ENCODE measurements at places on chromosomes 2 and 18.
A peak's percentile ranks its signal among the peaks of the same experiment; 100 is the strongest.

GRCh38 chr2:96940980-96941775 lies 45.2 kb downstream of the FAM178B start:
- DNase-seq, result no peak

GRCh38 chr2:13480057-13480456 lies 763.3 kb downstream of the TRIB2 start:
- no peak for DNase-seq

GRCh38 chr2:53859206-53860181 lies at the start of gene GPR75:
TSS of gene GPR75 (minus strand) at chr2:53859967. CDS start at chr2:53854756, 5,211 bp downstream.
- no peak for DNase-seq

- no peak for DNase-seq
Measured at GRCh38 chr18:40375837-40376236, 1579.2 kb upstream of the PIK3C3 start.

- no peak for DNase-seq
Measured at GRCh38 chr2:195252018-195252417, 405.0 kb upstream of the SLC39A10 start.

- DNase-seq, result no peak
Measured at GRCh38 chr2:104654811-104655210, 199.1 kb upstream of the POU3F3 start.

DNA sequence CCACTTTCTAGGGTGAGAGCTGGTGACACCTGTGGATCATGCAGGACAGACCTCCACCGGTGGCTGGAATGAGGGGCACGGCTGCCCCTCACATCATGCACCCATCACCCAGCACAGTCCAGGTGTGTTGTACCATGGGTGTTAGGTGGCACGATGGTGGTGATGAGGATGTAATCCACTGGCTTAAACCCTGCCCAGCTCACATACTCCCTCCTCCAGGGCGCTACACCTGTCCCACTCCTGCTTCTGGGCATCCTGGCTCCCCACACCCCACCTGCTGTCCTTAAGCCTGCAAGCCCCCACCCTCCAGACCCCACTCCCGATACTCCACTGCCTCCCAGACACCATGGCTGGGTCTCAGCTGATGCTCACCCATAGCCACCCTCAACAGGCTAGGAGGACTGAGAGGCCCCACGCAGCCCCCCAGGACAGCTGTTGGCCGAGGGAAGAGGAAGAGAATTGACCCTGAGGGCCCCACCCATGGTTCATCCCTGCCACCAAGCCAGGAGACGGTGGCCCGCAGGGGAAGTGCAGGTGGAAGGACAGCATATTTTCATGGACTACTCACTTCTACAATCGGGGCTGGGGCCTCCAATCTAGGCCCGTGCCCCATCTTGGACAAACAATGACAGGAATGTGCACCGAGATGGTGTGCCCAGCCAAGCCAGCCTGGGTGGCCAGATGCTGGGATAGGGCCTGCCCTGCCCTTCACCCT lies 34.3 kb downstream of the MAL start:
- DNase-seq, result no peak

DNA sequence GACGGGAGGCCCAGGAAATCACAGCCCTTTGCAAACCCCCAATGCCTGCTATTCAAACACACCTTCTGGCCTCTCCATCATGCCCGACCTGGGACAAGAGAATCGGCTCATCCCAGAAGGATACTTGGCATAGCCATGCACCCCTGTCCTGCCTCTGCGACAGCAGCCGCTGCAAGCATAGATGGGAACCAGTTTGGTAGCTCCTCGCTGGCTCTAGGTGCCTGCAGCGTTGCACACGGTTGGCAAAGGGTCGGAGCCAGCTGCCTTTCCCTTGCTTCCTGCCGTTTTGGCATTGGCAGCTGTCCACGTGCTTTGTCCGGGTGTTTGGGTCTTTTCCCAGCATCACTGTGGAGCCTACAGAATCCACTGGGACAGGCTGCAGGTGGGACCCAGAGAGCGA lies 76.9 kb downstream of the TWIST2 start:
- DNase-seq, result no peak

GRCh38 chr2:70647873-70648481 lies 94.4 kb upstream of the TGFA start:
- DNase-seq, result peak; percentile 78

GRCh38 chr2:171459498-171459897 lies 25.5 kb downstream of the DCAF17 start:
- DNase-seq, result no peak

DNA sequence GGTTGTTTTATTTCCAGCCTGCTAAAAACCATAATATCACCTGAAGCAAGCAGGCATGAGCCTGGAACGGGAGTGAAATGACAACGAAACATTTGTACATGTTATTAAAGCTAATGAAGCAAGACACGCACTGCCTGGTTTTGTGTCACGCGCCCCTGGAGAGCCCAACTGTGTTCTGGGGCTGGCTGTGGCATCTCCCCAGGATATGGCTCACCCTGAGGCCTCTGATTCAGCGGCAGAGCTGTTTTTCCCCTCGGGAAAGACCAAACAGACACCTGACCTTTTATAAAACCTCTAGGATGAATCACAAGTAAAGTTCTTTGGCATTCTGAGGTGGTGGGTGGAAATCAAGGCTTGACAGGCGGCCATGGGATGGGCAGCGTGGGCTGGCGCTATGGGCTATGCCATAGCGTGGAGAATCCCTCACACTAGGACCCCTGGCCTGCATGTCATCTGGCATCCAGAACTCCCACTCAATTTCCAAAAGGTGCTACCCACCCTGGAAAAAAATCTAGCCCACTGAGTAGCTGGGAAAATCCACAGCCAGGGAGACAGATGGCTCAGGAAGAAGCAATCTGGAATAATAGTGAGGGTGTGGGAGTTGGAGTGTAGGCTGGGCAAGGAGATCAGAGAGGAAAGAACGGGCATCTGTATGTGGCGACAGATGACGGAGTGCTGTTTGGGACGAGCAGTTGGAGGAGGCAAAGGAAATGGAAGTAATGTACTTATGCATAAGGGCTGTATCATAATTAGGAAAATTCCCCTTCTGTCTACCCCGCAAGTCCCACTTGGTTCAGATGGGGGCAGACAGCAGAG lies 262.0 kb downstream of the AFF3 start:
- DNase-seq, result no peak

DNA sequence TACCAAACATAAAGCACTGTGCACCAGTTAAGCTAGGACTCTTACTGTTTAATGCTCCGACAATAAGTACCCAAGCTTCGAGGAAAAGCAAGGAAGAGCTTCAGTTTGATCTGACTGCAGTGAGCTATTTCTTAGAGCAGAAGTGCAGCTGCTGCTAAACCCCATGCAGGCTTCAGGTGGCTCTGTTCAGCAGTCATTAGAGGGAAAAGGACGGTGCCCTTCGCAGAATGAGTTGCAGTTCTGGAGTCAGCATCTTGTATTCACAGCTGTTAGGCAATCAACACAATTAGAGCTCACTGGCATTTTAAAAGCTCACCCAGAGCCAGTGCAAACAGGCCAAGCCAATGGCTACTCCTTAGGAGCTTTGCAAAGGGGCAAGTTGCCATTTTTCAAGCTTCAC lies 1.5 kb upstream of the CERKL start:
- no peak for DNase-seq

GRCh38 chr18:23530195-23530594 lies 26.9 kb downstream of the RMC1 start:
- DNase-seq, result peak; percentile 60

GRCh38 chr18:1036926-1037325 lies 132.3 kb downstream of the ADCYAP1 start:
- no peak for DNase-seq

DNA sequence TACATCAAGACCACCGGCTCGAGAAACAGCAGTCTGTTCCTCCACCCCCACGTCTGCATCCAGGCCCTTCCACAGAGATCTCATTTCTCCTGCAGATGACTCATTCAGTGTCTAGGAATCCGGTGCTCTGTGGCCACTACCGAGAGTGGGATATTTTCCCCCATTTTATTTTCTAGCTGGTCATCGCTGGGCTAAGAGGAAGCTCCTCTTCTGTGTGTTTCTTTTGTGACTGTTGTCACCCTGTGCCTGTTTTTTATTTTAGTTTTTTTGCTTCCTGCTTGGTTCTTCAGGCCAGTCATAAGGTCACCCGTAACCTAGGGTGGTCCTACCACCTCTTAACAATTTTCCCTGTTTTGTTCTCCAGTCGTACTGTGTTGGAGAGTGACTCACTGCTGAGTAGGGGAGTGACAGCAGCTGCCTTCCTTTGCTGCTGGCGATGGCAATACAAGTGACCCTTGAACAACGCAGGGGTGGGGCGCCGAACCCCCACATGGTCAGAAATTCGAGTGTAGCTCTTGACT lies 6.7 kb downstream of the RAMP1 start:
- peak; percentile 32 for DNase-seq

DNA sequence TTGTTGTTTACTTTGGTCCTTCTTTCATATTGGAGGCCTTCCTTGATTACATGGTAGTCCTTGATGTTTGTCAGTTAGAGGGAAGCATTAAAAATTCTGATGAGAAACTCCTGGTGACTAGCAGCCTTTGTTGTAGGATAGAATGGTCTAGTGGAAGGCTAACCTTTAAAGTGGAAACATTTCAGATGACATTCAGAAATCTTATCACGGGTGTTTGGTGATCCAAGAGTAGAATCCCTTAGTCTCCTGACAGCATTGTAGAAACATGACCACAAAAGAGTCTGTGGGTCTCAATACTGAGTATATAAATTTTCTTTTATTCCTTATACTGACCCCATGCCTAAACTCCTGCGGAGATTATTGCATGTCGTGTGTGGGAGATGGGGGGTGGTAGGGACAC lies 13.4 kb downstream of the MARCHF7 start:
- DNase-seq, result no peak

- DNase-seq, result peak; percentile 30
Measured at GRCh38 chr2:30422444-30423040, 24.5 kb upstream of the LCLAT1 start.

- DNase-seq, result peak; percentile 20
Measured at GRCh38 chr2:2901384-2902345, 476.0 kb downstream of the EIPR1 start.

DNA sequence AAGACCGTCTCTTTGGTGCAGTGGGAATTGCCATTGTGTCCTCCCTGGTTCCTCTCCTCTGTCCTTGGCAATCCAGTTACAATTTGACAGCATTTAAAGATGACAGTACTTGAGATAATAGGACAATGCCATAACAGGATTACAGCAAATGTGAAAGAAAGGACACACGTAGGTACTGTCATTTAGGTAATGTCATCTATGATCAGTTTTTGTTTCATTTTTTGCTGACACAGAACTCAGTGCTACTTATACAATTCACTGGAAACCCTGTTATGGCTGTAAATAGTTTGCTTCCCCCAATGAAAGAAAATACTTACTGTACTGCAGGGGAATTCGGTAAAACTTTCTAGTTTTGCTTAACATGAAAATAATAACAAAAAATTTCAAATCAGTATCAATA lies 65.2 kb downstream of the BCL11A start:
- no peak for DNase-seq

DNA sequence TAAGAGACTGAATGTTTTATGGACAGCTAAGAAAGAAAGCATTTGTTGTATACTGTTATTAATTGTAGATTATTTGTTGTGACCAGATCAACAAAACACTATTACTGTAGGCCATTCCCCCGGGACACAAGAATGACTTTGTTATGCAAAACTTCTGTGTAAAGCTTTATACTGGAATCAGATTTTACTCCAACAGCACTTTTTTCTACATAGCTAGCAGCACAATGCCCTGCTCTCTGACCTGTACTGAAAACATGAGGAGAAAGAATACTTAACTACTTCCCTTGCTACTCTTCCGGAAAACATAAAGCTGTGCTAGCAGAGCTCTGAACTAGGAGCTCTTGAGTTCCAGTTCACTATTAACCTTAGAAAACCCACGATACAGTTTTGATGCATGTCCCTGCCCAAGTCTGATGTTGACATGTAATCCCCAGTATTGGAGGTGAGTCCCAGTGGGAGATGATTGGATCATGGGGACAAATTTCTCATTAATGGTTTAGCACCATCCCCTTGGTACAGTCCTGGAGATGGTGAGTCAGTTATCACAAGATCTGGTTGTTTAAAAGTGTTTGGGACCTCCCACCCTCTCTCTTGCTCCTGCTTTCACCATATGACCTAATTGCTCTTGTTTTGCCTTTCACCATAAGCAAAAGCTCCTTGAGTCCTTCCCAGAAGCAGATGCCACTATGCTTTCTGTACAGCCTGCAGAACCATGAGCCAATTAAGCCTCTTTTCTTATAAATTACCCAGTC lies 601.1 kb upstream of the PIK3C3 start:
- no peak for DNase-seq

DNA sequence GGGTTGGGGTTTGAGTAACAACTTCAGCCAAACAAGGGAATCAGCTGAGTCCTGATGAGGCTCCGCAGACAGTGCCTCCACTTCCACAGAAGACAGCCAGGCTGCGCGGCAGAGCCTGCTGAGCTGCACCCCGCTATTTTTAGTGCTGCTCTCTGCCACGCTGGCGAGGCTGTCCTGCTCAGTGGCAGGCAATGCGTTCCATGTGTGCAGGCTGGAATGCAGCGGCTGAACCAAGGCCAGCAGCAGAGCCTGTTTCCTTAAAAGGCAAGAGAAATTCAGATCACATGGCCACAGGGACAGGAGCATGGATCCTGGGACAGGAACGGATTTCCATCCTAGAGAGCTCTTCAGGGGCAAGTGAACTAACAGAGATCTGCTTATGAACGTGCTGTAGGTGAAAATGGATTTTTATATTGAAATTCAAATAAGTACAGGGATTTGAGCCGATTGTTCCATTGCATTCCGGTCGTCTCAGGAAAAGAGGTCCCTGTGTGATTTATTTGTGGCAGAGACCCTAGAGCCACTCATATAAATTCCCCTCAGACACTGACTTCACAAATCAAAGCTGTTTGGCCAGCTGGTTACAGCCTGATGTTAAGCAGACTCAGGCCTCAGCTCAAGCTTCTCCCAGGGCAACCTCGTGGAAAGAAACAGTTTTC lies 98.7 kb downstream of the COL6A3 start:
- DNase-seq, result no peak

GRCh38 chr2:133109772-133110171 lies 439.8 kb upstream of the LYPD1 start:
- DNase-seq, result no peak

DNA sequence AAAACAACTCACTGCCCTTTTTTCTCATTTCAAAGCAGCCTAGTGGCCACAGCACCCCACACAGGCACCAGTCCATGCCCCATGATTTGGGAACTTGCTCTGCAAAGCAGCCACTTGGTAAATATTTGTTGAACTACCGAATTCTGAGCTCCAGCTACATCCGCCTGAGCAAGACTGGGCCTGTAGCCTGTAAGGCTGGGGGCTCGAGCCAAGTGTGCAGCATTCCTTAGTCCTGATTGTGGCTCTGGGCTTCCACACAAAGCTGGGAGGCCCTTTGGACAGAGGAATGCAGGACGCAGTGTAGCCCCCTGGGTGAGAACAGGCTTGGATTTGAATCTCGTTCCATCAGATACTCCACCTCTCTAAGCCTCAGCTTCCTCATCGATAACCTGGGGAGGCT lies 88.4 kb downstream of the ACTR2 start:
- DNase-seq, result no peak

DNA sequence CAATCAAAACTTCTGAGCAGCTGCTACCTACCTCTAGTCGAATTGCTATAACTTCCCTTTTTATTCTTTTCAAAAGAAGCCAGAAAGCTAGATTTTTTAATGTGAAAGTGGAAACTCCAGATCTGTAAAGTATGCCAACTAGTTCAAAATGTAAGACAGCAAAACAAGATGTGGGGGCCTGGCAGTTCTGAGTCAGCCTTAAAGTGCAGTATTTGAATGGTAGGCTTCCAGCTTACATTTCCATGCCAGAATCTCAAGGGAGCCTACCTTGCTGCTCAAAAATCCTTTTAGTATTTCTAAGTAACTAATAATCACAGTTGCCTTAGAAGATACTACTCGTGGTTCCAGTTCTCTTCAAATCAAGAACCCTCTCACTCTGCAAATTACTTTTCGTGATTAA lies 1288.7 kb downstream of the LRP1B start:
- DNase-seq, result no peak

GRCh38 chr2:96890726-96891385 lies 21.0 kb upstream of the SEMA4C start:
- no peak for DNase-seq

Data from suppressor macrophage treated with lipopolysaccharide for 4 hours (primary cell).